ENCODE measurements at places on chromosomes 12 and 14.

DNA sequence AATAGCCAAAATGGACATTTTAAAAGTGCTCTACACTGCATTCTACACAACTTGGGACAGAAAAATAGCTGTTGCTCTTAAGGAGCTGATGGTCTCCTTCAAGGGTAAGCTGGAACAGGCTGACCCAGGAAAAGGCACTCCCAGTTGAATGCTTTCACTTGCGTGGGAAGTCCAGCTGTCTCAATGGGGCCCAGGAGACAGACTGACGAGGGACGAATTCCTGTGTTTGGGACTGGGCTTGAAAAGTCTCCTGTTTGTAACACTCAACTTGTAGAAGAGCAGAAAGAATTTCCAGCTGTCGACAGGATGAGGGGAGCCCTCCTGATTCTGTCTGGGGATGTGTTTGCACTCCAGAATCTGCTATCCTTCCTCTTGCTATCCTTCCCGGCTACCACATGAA, 180.8 kb downstream of the ZFP36L1 start:
- no peak for DNase-seq

- DNase-seq: peak; percentile 43
Measured at GRCh38 chr12:49945394-49946080, 5.0 kb upstream of the AQP2 start.

GRCh38 chr14:89013098-89013504, 188.7 kb downstream of the TTC8 start:
- no peak for DNase-seq

DNA sequence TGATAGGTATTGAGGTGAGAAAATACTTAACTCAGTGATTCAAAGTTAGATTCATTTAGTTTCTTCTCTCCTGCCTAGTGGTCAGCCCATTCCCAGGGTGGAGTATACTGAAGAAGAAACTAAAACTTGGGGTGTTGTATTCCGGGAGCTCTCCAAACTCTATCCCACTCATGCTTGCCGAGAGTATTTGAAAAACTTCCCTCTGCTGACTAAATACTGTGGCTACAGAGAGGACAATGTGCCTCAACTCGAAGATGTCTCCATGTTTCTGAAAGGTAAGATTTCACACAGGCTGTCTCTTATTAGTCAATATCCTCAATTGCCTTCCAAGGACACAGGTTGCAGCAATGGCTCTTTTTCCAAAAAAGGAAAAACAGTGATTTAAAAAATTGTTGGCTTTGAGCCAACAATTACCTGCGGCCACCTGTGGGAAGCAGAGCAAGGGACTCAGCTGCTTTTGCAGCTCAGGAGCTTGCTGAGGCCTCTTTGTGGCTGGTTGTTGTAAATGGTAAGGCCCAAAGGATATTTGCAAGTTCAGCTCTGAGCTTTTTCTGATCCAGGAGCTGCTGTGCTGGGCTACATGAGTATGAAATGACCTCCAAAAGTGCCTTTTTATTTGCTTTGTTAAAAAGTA, 33.9 kb downstream of the TPH2 start:
- no peak for DNase-seq

- DNase-seq: peak; percentile 82
Measured at GRCh38 chr12:1804545-1805332, 15.6 kb upstream of the LRTM2 start.

DNA sequence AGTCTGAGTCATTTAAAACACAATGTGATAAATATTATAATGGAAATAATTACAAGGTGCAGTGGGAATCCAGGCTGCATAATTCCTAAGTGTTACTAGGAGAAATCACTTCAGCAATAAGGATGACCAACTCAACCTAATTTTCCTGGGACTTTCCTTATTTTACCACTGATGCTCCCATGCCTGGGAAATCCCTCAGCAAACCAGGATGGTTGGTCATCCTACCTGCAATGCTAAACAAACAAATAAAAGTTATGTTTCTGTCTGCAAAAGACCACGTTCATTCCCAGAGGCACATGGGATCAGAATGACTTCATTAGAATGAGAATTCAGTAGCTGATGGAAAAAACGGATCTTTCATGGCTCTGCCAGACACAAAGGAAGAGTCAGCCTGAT, 130.8 kb upstream of the RAP1B start:
- no peak for DNase-seq

Measured in spinal cord (tissue), 10 donors.